ENCODE measurements at places on chromosomes 6 and 20.

- no peak for DNase-seq
Observed at GRCh38 chr6:53584726-53585125, 39.8 kb upstream of the GCLC start.

DNA sequence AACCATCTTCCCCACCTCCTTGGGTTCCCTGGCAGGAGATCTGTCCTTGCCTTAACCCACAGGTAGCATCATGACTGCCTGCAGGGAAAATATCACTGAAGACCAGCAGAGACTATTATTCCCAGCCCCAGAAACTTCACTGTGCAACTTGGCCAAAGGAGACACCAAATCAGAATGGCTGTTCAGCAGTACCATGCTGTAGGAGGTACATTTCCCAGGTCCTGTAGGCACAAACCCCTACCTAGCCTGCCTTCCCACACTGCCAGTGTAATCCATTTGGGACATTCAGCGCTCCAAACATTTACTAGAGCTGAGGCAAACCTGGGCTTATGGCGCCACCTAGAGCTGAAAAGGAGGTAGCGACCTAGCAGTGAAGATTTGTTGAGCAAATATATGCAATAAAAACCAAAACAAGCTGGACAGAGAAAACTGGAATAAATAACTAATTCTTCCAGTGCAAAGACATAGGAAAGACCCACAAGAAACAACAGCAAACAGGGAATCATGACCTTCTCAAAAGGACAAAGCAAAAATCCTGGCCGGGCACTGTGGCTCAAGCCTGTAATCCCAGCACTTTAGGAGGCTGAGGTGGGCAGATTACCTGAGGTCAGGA is 60.3 kb downstream of the VTA1 start:
- no peak for DNase-seq

DNA sequence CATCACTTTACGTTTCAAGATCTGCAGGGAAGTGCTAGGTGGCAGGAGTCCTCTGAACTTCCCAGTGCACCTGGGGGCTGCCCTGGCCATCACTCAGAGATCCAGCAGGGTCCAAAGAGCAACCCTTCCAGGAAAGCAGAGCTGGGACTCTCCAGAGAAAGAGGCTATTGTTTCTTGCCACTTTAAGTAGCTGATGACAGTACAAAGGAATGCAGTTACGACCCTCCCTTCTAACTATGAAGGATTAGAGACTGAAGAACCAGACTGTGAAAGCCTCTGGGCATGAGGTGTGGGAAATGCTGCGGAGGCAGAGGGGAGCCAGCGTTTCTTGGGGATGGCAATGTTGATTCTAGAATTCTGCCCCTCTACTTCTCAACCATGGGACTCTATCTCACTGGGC is 189.1 kb upstream of the SUPT3H start:
- peak; percentile 43 for DNase-seq

DNA sequence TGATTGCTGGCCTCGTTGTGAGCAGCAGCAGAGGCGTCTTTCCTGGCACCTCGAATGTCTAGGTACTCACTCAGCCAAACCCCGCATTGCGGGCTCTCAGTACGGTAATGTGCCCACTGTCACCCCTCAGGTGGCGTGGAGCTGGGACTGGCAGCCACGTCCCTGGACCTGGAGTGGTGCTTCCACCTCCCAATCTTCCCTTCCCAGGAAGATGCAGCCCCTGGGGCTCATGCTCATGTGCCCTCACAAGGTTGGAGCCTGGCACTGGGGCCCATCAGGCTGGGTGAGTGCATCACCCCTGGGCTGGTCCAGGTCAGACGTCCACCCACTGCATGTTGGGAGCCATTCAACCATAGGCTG is 75.7 kb downstream of the TCP11 start:
- no peak for DNase-seq

- no peak for DNase-seq
Observed at GRCh38 chr20:6637160-6637579, 130.3 kb upstream of the BMP2 start.

DNA sequence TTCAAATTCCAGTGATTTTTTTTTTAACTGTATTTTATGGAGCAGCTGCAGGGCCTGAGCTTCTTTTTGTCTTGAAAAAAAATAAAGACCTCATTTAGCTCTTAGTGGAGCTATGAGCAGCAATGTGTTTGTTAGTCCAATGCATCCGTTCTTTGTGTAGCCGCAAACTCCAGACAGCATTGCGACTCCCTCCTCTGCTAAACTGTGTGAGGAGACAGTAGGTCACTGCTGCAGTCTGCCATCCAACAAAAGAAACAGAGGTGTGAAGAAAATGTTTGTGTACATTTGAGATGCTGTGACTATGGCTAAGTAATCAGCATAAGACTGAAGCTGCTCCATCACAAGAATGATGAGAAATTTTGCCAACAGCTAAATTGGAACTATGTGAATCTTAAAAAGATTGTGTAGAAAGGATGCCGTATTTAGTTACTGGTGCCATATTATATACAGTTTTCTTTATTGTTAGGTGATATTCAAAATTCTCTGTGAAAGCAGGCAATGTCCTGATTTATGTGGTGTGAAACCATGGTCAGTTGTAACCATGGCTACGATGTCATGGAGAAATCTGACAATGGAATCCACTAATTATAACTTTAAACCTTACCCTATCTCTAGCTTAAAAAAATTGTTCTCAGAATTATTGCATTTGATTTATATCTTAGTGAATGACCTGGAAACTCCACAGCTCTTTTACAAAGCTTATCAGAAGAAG is 428.8 kb upstream of the EPHA7 start:
- no peak for DNase-seq

GRCh38 chr6:63644668-63645326 is 9.2 kb downstream of the PHF3 start:
- DNase-seq, result no peak

- no peak for DNase-seq
Observed at GRCh38 chr20:38453941-38454340, 18.7 kb upstream of the RALGAPB start.

DNA sequence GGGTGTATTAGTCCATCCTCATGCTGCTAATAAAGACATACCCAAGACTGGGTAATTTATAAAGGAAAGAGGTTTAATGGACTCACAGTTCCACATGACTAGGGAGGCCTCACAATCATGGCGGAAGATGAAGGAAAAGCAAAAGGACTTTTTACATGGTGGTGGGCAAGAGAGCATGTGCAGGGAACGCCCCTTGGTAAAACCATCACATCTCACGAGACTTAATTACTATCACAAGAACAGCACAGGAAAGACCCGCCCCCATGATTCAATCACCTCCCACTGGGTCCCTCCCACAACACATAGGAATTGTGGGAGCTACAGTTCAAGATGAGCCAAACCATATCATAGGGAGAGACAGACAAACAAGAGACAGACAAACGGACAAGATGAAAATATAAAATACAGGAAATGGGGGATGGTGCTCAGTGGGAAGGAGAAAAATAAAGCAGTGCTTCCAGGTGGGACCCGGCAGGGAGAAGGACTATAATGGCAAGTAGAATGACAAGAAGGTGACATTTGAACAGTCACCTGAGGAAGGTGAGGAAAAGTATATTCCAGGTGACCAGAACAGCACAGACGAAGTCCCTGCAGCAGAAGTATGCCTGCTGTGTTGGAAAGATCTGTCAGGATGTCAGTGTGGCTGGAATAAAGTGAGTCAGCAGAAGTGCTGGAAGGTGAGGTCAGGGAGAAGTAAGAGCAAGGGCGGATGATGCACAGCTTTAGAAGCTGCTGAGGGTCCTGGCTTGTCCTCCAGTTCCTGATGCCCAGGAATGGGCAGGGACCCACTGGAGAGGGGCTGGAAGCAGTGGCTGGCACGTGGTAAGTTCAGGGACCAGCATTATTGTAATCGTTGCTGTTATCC is 61.1 kb downstream of the SLC2A10 start:
- DNase-seq, result no peak

- no peak for DNase-seq
Observed at GRCh38 chr6:15252195-15252594, 6.3 kb downstream of the JARID2 start.

DNA sequence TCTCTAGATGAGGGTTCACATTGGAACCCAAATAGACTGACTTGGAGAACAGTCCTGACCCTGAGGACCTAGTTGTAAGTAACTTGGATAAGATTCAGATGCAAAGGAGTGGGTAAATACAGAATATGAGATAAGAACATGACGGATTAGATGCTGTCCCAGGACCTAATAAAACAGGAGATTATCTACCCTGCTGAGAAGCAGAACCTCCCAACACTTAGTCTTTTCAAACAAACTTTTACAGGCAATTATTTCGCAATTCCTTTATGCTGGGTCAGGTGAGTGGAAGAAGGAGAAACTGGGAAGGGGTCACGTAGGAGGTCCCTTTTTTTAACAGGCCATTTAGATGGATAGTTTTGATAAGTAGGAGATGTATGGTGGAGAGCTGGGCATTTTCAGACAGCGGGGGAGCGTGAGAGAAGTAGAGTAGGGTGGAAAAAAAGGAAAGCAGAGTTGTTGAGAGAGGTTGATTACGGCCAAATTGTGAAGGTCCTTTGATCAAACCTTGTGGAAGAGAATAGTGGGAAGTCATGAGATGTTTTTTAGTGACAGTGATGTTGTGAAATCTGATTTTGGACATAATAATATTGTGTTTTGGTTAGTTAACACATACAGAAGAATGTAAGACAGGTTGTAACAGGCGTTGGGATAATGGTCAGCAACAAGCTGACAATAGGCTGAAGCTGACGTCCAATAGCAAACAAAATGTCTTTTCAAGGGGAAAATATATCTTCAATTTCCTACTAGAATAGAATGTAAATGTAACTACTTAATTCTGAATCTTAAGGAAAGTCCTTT is 32.8 kb downstream of the FAM83B start:
- no peak for DNase-seq

- DNase-seq, result no peak
Observed at GRCh38 chr20:18513208-18513607, 5.5 kb downstream of the SEC23B start.

- DNase-seq, result no peak
Observed at GRCh38 chr6:80433010-80433672, 326.7 kb downstream of the BCKDHB start.

DNA sequence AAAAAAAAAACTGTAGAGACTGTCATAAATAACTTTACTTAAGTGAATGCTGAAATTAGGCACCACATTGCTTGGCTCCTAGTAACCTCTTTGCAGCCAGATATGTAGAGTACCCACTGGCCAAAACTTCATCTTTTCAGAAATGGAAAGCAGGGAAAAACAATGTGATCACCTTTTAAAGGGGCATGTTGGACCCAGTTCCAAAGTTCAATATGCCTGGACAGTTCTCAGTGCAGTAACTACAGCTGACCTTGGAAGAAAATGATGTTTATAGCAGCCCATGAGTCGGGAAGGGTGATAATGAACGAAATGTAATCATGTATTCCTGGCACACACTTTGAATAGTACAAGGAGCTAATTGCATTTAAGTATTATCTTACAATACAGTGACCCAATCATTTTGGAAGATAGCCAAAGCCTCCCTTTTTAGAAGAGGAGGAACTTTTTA is 93.6 kb upstream of the TAB2 start:
- DNase-seq, result no peak

- no peak for DNase-seq
Observed at GRCh38 chr6:107274288-107274687, 159.0 kb upstream of the BEND3 start.

- DNase-seq, result no peak
Observed at GRCh38 chr20:25571240-25571639, 14.1 kb downstream of the NINL start.

DNA sequence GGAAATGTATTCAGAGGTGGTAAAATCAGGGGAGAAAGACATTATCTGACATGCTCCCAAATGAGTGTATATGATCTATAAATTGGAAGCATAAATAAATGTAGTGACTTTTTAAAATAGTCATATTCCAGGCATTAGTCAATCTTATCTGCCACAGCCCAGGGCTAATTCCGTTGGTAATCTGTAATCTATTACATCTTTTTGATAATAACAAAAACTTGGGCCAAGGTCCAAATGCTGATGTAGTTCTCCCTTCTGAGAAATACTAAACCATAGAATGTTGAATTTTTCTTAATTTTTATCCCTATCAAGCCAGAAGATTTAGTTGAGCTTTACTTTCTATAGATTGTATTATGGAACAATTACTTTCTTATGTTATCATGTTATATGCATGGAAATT is 1279.8 kb downstream of the EPHA7 start:
- no peak for DNase-seq

GRCh38 chr6:25360621-25361020 is 81.4 kb downstream of the CARMIL1 start:
- no peak for DNase-seq

- no peak for DNase-seq
Observed at GRCh38 chr6:27066802-27067201, 180.7 kb upstream of the PRSS16 start.

GRCh38 chr6:46265373-46265772 is 94.6 kb upstream of the ENPP5 start:
- DNase-seq, result no peak

- DNase-seq, result no peak
Observed at GRCh38 chr6:79076160-79076559, 1.9 kb downstream of the PHIP start.

GRCh38 chr20:13661070-13661685 is 22.4 kb upstream of the TASP1 start:
- DNase-seq, result no peak

- no peak for DNase-seq
Observed at GRCh38 chr6:104607501-104607900, 252.2 kb downstream of the HACE1 start.

- no peak for DNase-seq
Observed at GRCh38 chr6:83884523-83884922, 25.0 kb downstream of the CYB5R4 start.

DNA sequence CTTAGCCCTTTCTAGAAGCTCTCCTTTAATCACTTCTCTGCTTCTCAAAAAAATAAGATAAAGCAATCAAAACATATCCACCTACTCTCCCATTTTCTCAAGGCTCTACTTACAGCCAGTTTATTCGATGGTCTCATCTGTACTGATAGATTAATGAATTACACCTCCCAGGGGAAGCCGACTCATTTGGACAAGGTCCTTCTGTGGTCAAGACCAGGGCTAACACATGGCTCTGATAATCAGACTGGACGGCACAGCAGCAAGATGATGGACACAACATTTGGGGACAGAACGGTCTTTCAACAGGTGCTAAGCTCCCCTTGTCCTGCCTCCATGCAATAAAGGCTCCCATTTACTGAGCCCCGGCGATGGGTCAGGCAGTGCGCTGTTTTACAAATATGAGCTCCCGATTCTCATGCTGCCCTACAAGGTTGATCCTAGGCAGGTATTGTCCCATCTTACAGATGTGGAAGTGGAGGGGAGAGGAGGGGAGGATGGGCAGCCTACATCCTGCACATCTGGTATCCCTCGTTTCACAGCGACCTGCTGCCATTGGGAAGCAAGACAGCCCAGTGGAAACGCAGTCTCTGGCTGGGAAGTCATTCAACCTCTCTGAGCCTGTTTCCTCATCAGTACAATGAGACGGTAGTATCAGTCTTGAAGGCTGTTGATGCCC is 15.7 kb downstream of the CPNE5 start:
- no peak for DNase-seq

GRCh38 chr6:7406743-7407142 is 17.1 kb downstream of the RIOK1 start:
- no peak for DNase-seq

GRCh38 chr6:41747256-41748101 is at the start of gene PGC:
PGC (minus strand) TSS chr6:41747397; CDS start chr6:41747334, 63 bp downstream.
- no peak for DNase-seq
